Mammary epithelial cell (primary cell): ENCODE measurements at places on chromosomes 12 and 14. TPM values are rescaled to one million over a fixed set of nuclear protein-coding genes. Genes with fewer than 3 reads are reported as not detected.

DNA sequence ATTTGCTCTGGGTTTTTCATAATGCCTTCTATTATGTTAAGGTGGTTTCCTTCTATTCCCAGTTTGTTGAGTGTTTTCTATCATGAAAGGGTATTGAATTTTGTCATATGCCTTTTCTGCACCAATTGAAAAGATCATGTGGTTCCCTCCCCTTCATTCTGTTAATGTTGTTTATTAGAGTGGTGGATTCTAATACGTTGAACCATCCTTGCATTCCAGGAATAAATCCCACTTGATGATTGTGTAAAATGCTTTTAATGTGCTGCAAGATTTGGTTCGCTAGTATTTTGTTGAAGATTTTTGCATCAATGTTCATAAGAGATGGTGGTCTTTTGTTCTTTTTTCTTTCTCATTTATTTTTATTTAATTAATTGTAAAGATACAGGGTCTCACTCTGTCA, 55.2 kb downstream of the ATP23 start:
- DNase-seq: no peak

- peak; percentile 38 for DNase-seq
Observed at GRCh38 chr12:102061096-102061559, 663 bp downstream of the WASHC3 start.

Gene PPFIA2
- total RNA-seq: not detected

GRCh38 chr14:51554953-51555352, 96.8 kb upstream of the FRMD6 start:
- DNase-seq: no peak

Gene PHLDA1
- total RNA-seq: 161 TPM

- DNase-seq: no peak
Observed at GRCh38 chr14:83734431-83734830, 1795.5 kb upstream of the FLRT2 start.

- DNase-seq: peak; percentile 81
Observed at GRCh38 chr12:110582276-110583136, 612 bp downstream of the PPTC7 start.

Gene DNAI7
- total RNA-seq: 0.50 TPM

Gene KICS2
- 14.5 TPM for total RNA-seq

Gene LMNTD1
- total RNA-seq: 1.2 TPM

DNA sequence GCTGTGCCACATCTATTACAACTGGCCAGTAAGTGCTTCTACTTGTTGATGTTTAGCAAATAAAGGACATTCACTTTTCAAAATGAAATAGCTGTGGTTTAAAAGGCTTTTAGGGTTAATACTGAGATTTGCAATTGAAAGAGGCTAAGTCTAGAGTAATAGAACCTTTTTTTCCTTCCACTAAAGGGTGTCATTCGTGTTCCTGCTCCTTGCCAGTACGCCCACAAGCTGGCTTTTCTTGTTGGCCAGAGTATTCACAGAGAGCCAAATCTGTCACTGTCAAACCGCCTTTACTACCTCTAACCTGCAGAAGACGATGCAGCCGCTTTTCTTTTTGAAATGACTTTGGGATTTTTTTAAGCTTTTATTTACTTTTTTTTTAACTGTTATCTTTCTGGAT, 33.6 kb downstream of the PIWIL1 start:
- DNase-seq: no peak

DNA sequence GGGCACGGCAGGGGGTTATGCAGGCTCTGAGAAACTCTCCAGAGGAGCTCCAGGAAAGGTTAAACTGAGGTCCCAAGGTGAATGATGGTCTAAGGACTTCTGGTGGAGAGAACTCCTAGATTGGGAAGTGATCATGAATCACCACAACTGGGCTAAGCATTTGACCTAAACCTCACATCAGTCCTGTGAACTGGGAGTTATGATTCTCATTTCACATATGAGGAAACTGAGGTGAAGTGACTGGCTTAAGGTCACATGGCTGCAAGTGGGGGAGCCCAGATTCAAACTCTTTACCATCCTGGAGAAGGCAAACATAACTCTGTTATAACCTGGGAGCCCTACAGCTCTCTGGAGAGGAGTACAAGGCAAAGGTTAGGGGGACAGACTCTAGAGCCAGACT, 4.2 kb downstream of the RARG start:
- no peak for DNase-seq

GRCh38 chr12:68292151-68292943, 38.9 kb upstream of the IL22 start:
- no peak for DNase-seq

GRCh38 chr12:106724116-106724515, 50.4 kb upstream of the RIC8B start:
- DNase-seq: no peak
